ENCODE measurements at places on chromosomes 2 and 18. TPM values are rescaled to one million over a fixed set of nuclear protein-coding genes. Genes with fewer than 3 reads are reported as not detected.

Gene GLI2
- total RNA-seq: 45.9 TPM

Gene NOSTRIN
- not detected for total RNA-seq

- no peaks in the 10 kb centered on the region for H3K4me1 ChIP-seq
- no peaks in the 10 kb centered on the region for H3K27me3 ChIP-seq
- no peak for DNase-seq
- no peak overlapping the region for H3K4me3 ChIP-seq
Observed at GRCh38 chr2:235238537-235238936, 255.3 kb upstream of the AGAP1 start.

Gene OTOS
- total RNA-seq: not detected

GRCh38 chr2:144015655-144016245, 504.2 kb downstream of the ZEB2 start:
- no peak for DNase-seq
- H3K4me1 ChIP-seq: peaks cover 19% of the 10 kb centered on the region
- no peaks in the 10 kb centered on the region for H3K27me3 ChIP-seq
- no peak overlapping the region for H3K4me3 ChIP-seq

- no peaks in the 10 kb centered on the region for H3K4me1 ChIP-seq
- H3K36me3 ChIP-seq: no peaks in the 10 kb centered on the region
- no peak for DNase-seq
- H3K27me3 ChIP-seq: no peaks in the 10 kb centered on the region
- H3K27ac ChIP-seq: no peak overlapping the region
- H3K4me3 ChIP-seq: no peak overlapping the region
Observed at GRCh38 chr2:71619230-71619741, 165.9 kb downstream of the DYSF start.

Gene PGAP1
- 25.2 TPM for total RNA-seq

Gene MROH2A
- total RNA-seq: 0.16 TPM

GRCh38 chr2:71498261-71498701, 44.9 kb downstream of the DYSF start:
- H3K36me3 ChIP-seq: no peaks in the 10 kb centered on the region
- H3K27ac ChIP-seq: no peak overlapping the region
- H3K4me1 ChIP-seq: peaks cover 42% of the 10 kb centered on the region

GRCh38 chr2:43737097-43737854, 36.6 kb upstream of the DYNC2LI1 start:
- H3K4me3 ChIP-seq: no peak overlapping the region
- no peaks in the 10 kb centered on the region for H3K27me3 ChIP-seq
- no peaks in the 10 kb centered on the region for H3K36me3 ChIP-seq
- no peak for DNase-seq
- no peak overlapping the region for H3K27ac ChIP-seq

- no peak overlapping the region for H3K4me3 ChIP-seq
- peaks cover 2% of the 10 kb centered on the region for H3K27me3 ChIP-seq
- no peak overlapping the region for H3K27ac ChIP-seq
- H3K36me3 ChIP-seq: peaks cover 7% of the 10 kb centered on the region
- DNase-seq: no peak
Observed at GRCh38 chr2:122182616-122183355, 427.3 kb downstream of the TSN start.

DNA sequence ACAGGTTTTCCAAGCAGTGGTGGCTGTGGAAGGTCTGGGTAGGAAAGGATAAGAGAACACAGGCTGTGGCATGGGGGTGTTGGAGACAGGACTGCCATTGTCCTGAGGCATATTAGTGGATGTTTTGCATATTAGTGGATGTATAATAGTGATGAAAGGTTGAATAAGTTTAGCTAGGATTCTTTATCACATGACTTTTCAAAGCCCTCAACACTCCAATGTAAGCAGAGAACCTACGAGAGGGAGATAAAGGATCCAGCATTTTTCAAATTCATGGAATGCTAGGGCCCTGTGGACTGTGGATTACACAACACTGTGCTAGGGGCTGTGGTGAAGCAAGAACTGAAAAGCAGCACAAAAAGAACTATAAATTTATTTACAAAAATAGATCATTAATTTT, 63.2 kb downstream of the POLE4 start:
- peaks cover 3% of the 10 kb centered on the region for H3K4me1 ChIP-seq
- no peaks in the 10 kb centered on the region for H3K27me3 ChIP-seq

Gene KRTCAP3
- total RNA-seq: 41.9 TPM

DNA sequence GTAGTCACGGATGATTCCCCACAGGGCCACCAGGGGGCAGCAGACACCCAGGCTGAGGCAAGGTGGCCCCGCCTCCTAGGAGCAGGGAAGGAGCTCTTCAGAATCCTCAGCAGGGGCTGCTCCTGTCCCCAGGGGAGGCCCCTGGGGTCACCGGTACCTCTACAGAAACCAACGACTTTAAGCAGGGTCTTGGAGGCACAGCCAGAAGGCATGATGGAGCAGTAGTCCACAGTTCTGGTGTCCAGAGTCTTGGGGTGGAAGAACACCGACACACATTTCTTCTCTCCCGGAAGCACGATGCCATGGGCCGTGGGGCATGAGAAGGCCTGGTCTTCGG, 11.5 kb downstream of the CFAP65 start:
- no peaks in the 10 kb centered on the region for H3K36me3 ChIP-seq
- H3K4me3 ChIP-seq: no peak overlapping the region
- H3K27me3 ChIP-seq: no peaks in the 10 kb centered on the region

Gene KCNS3
- 18.1 TPM for total RNA-seq

DNA sequence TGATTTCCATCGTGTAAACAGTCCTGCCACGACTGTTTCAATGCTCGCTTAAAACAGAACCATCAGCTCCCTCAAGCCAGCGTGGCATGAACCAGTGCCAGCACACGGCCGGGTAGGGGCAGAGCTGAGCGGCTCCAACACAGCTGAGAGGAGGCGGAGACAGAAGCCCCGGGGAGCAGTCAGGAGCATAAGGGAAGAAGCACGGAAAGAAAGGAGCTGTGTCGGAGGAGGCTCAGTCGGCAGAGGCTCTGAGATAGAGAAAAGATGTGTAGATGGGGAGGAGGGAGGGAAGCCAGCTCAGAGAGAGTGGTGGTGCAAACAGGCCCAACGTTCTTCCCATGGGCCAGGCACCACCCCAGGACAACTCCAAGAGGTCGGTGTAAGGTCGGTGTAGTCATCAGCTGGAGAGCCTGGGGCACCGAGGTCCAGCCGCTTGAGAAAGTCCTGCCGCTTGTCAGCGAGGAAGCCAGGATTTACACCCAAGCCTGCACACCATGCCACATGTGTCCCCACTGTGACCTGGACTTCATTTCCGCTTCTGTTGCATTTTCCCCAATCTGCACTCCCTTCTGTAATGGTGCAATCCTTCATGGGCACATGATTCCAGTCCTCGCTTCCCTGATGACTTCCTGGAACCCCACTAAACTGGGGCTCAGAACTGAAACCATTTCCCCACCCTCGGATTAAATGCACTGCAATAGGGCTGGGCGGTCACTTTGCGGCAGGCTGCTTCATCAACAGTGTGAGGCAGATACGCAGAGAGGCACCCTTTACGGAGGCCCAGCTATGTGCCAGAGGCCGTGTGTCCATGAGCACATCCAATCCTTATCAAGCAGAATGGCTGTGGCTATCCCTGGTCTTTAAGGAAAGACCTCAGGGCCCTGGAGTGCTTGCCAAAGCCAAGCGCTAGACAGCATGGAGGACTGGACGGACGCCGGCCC, 43.5 kb downstream of the CYP27C1 start:
- no peak overlapping the region for H3K27ac ChIP-seq
- H3K36me3 ChIP-seq: peaks cover 16% of the 10 kb centered on the region
- no peak for DNase-seq
- no peak overlapping the region for H3K4me3 ChIP-seq
- H3K4me1 ChIP-seq: peaks cover 6% of the 10 kb centered on the region
- no peaks in the 10 kb centered on the region for H3K27me3 ChIP-seq

- H3K36me3 ChIP-seq: no peaks in the 10 kb centered on the region
- no peaks in the 10 kb centered on the region for H3K27me3 ChIP-seq
- H3K27ac ChIP-seq: no peak overlapping the region
- DNase-seq: no peak
- H3K4me1 ChIP-seq: no peaks in the 10 kb centered on the region
- H3K4me3 ChIP-seq: no peak overlapping the region
Observed at GRCh38 chr18:6069103-6069502, 173.8 kb upstream of the TMEM200C start.

DNA sequence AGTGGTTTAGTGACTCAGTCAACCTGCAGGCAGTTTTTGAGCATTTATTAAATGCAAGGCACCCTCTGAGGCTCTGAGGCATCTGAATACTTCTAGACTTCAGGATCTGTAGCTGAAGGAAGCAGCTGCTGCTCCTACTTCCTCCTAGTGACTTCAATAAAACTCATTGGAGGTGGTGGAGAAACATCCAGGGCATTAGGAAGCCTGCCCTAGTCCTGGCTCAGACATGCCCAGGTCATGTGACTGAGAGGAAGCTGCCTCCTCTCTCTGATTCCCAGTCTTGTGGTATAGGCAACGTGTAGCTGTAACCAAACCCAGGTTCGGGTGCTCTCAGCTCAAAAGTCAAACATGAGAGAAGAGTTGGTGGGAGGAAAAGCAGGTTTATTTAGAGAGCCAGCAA, 287.2 kb upstream of the GYPC start:
- no peaks in the 10 kb centered on the region for H3K4me1 ChIP-seq
- DNase-seq: no peak
- peaks cover 58% of the 10 kb centered on the region for H3K36me3 ChIP-seq
- H3K4me3 ChIP-seq: no peak overlapping the region
- H3K27ac ChIP-seq: no peak overlapping the region
- H3K27me3 ChIP-seq: peaks cover 7% of the 10 kb centered on the region

Gene ADRA2B
- total RNA-seq: 6.3 TPM

GRCh38 chr2:222169346-222169745, 129.5 kb downstream of the PAX3 start:
- peaks cover 29% of the 10 kb centered on the region for H3K4me1 ChIP-seq
- DNase-seq: no peak
- H3K27me3 ChIP-seq: peaks cover 29% of the 10 kb centered on the region

Gene TGFA
- total RNA-seq: 3.0 TPM

Gene AOX1
- 5.4 TPM for total RNA-seq

Gene SP5
- total RNA-seq: 7.0 TPM
